Activated naive CD8-positive, alpha-beta T cell treated with anti-CD3 and anti-CD28 coated beads, Interleukin-2, amount 10 ng/mL, durations not matched to agents 7 days and 5 days (primary cell): ENCODE measurements at places on chromosomes 7 and 10. TPM values are rescaled to one million over a fixed set of nuclear protein-coding genes. Genes with fewer than 3 reads are reported as not detected.

DNA sequence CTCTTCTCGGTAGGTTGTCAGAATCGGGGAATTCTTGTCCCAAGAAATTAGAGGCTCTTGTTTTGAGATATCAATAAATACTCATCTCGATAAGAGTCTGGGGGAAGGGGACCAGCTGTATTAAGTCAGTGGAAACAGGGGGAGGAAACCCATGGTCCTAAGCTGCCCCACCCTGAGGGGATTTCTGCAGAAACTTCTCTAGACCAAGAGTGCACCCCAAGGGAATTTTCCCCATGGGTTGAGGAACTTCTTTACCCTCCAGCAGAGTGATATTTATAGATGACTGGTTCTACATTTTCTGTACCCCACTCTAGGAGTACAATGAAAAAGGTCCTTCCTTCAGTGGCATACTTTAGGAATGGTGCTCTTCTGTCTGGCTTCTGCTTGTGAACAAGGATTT is 627.2 kb downstream of the KCNMA1 start:
- no peak overlapping the region for H3K4me3 ChIP-seq
- H3K36me3 ChIP-seq, result no peaks in the 10 kb centered on the region
- H3K4me1 ChIP-seq, result no peaks in the 10 kb centered on the region
- H3K27me3 ChIP-seq, result peaks cover 2% of the 10 kb centered on the region
- no peak for DNase-seq
- H3K27ac ChIP-seq, result no peak overlapping the region

DNA sequence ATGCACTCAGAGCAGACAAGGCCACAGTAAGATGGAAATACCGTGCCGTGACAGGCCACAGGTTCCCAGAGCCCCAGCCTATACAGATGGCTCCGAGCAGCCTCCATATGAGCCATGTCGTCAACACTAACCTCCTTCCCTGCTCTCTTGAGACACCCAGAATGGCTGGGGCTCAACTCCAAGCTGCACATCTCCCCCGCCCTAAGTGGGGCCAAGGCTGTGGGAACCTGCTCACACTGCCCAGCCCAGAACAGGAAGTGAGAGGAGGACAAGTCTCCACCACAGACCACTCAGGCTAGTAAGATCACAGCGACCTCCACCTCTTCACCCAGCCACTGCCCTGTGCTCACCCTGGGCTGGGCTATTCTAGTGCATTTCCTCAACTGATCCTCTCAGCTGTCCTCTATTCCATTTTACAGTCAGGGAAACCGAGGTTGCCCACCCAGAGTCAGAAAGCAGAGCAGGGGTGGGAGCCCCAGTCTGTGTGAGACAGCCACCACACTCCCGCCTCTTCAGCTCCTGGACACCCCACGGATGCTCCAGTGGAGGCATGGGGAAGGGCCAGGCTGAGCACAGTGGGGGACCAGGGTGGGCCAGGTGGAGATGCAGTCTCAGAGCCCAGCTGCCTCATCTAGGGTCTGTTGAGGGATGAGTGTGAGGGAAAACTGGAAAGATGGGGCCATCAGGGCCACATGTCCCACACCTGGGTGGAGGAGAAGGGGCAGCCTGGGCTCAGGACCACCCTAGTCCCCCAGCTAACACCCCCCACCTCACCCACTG is 11.6 kb downstream of the GRID1 start:
- no peak for DNase-seq
- no peaks in the 10 kb centered on the region for H3K4me1 ChIP-seq
- H3K4me3 ChIP-seq, result no peak overlapping the region

- DNase-seq, result no peak
- no peaks in the 10 kb centered on the region for H3K27me3 ChIP-seq
- H3K27ac ChIP-seq, result no peak overlapping the region
- peaks cover 24% of the 10 kb centered on the region for H3K4me1 ChIP-seq
Measured at GRCh38 chr10:28594406-28594805, 61.5 kb downstream of the WAC start.

DNA sequence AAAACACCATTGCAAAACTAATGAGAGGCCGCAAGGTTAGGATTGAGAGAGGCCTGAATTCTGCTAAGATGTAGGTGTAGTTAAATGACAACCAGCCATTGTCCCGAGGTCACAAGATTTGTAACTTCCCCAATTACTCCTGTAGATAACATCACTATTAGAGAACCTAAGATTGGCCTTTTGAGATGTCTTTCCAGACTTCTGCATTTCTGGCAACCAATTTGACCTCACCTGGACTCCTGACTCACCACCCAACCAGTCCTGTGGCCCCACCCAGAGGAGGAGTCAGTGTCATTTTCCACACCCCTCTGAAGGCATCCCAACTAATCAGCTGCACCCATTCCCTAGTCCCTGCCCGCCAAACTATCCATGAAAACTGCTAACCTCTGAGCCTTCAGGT is 115.7 kb downstream of the PRKAG2 start:
- no peak for DNase-seq
- H3K27me3 ChIP-seq, result no peaks in the 10 kb centered on the region
- H3K4me3 ChIP-seq, result no peak overlapping the region
- H3K27ac ChIP-seq, result no peak overlapping the region
- peaks cover 15% of the 10 kb centered on the region for H3K4me1 ChIP-seq

LSM8 gene
- 56.7 TPM for total RNA-seq

CCL24 gene
- not detected for total RNA-seq

DNA sequence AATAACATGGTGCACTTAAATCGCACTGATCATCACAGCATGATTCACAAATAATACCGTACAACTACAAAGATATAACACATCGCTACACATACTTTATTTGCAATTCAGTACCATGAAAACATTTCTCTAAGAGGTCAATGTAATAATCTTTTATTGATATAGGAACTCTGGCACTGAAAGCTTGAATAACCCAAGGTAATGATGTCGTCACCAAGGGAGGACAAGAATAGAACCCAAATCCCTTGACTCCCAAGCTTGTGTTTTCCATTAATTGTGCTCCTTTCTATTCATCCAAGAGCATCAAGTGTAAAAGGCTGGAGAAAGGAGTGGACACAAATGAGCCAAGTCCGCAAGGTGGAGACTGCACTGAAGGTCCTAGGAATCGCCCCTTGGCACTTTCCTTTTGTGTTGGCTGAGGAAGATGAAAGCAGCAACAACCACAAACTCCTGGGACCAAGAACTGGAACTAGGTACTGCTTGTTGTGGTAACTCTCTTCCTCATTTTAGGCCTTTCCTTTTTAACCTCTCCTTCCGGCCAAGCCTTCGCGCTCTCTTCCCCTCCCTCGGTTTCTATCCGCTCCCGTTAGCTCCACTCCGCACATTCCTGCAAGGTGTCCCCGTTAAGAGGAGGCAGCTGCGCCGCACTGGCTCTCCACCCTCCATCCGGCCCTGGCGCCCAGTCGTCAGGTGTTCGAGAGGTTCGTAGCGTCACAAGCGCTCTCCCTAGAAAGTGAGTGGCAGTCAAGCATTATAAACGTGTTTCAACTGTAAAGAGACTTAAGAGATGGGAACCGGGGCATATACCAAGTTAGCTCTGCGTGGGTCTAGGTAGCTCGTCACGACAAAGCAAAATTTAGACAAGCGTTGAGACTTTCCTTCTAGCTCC is 1.0 kb upstream of the CBLL1 start:
- peak overlapping the region; percentile 100 for H3K27ac ChIP-seq
- DNase-seq, result peak; percentile 75
- H3K4me3 ChIP-seq, result peak overlapping the region; percentile 95
- no peaks in the 10 kb centered on the region for H3K27me3 ChIP-seq
- H3K36me3 ChIP-seq, result no peaks in the 10 kb centered on the region

ZFAND4 gene
- 22.3 TPM for total RNA-seq

DNA sequence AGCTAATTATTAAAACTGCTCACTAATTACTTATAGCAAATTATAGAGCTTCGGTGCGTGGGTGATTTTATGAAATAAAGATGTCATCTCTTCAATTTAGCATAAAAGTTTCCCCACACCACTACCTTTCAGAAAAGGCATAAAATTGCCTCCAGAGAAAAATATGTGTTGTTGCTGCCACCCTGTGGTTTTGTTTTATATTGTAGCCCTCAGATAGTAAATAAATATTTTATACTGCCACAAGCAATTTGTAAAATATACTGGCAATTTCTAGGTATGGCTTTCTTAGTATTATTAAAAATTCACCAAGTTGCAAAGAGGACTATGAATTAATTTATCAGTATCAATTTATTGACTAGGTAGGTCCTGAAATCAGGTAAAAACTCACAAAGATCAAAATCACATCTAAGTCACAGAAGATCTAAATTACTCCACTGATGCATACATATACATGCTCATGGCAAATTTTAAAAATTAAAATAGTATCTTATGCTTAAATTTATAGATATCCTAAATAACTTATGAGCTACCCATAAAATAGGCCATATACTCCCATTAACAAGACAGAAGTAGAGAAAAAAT is 26.5 kb downstream of the ASNS start:
- no peaks in the 10 kb centered on the region for H3K27me3 ChIP-seq
- H3K4me3 ChIP-seq, result no peak overlapping the region
- no peak for DNase-seq
- no peaks in the 10 kb centered on the region for H3K4me1 ChIP-seq

ITGA8 gene
- not detected for total RNA-seq

GRCh38 chr10:114943000-114943399 is 5.0 kb downstream of the TRUB1 start:
- no peak overlapping the region for H3K4me3 ChIP-seq
- no peak for DNase-seq
- H3K36me3 ChIP-seq, result peaks cover 8% of the 10 kb centered on the region
- no peak overlapping the region for H3K27ac ChIP-seq
- H3K4me1 ChIP-seq, result peaks cover 17% of the 10 kb centered on the region

GRCh38 chr7:78018641-78019446 is 220.3 kb downstream of the PHTF2 start:
- H3K4me3 ChIP-seq, result peak overlapping the region; percentile 87
- no peak for DNase-seq
- no peaks in the 10 kb centered on the region for H3K36me3 ChIP-seq
- no peak overlapping the region for H3K27ac ChIP-seq
- peaks cover 6% of the 10 kb centered on the region for H3K4me1 ChIP-seq

DNA sequence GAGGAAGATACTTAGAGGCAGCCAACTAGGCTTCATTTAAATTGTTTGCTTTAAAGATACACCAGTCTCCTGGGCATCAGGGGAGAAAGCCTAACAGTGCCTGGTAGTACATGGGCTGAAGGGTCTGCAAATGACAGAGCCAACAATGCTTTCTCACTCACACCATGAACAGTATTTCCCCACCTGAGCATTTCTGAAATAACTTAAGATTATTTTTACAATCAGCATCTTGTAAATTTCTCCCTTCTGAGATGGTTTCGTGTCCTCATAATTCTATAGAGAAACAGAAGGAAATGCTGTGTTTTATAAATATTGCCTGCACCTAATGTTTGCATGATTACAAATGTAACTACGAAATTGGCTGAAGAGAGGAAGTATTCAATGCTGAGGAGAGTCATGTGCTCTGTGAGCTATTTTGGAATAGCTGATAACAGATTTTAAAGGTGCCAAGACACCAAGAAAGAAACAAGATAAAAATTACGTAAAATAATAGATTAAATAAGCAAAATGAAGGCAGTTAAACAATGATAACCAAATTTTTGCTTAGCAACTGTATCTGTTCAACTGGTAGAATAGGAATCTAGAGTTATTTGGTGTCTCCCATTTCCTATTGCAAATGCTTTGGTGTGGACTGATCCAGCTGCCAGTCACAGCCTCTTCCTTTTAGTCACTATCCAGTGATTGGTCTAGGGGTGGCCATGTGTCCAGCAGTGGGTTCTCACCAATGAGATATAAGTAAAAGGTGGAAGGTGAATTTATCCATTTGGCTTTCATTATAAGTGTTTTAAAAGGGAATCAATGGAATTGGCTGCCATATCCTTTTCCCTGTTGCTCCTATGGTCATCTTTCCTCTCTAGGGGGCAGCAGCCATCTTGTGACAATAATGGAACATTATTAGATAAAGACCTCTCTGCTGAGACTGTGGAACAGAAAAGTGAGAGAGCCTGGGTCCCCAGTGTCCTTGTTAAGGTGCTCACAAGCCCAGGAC is 167.9 kb upstream of the SLC26A5 start:
- DNase-seq, result no peak
- no peak overlapping the region for H3K27ac ChIP-seq
- H3K4me3 ChIP-seq, result no peak overlapping the region
- H3K27me3 ChIP-seq, result peaks cover 3% of the 10 kb centered on the region

SLC16A9 gene
- total RNA-seq, result 0.09 TPM

- H3K36me3 ChIP-seq, result no peaks in the 10 kb centered on the region
- H3K27ac ChIP-seq, result no peak overlapping the region
- no peak for DNase-seq
Measured at GRCh38 chr7:43273939-43274719, 161.7 kb downstream of the HECW1 start.

FBXL13 gene
- total RNA-seq, result 1.4 TPM

DNA sequence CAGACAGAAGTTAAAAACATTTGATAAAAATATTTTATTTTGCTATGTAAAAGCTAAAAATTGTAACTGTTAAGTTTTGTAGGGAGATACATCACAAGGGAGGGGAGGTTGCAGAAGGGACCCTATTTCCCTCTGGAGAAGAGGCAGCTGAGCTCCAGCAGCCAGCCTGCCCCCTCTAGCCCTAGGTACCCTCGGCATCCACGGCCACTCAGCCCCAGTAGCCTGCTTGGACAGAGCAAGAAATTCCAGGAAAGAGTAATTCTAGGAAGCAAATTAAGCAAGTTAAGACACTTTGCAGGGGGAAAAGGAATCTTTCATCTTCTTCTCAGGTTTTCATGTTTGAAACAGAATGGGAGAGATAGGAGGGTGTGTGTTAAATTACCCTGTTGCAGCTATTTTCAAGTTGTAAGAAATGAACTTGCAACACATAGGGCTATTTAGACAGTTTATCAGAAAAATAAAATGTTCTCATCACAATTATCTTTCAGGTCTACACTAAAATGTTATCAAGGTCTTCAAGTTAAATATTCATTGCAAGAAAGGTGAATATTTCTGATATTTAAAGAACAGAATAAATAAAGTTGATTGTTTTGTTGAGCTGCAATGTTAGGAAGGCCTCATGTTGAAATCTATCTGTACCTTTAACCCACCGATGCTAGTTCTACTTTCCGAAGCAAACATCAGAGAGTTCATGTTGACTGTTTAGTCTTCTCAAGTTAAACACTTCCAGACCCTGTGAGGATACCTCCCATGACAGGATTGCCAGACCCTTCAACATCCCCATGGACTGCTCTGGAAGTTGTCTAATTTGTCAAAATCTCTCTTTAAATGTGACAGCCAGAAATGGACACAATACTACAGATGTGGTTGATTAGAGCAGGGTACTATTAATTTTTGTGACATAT is 5.5 kb downstream of the SGCE start:
- H3K4me3 ChIP-seq, result no peak overlapping the region
- no peaks in the 10 kb centered on the region for H3K36me3 ChIP-seq
- H3K27me3 ChIP-seq, result peaks cover 53% of the 10 kb centered on the region
- H3K27ac ChIP-seq, result no peak overlapping the region

- no peaks in the 10 kb centered on the region for H3K27me3 ChIP-seq
- no peaks in the 10 kb centered on the region for H3K36me3 ChIP-seq
- no peaks in the 10 kb centered on the region for H3K4me1 ChIP-seq
- no peak overlapping the region for H3K4me3 ChIP-seq
- H3K27ac ChIP-seq, result no peak overlapping the region
Measured at GRCh38 chr7:34165927-34166550, 260.7 kb downstream of the BMPER start.

- no peaks in the 10 kb centered on the region for H3K27me3 ChIP-seq
- no peak overlapping the region for H3K4me3 ChIP-seq
- no peak overlapping the region for H3K27ac ChIP-seq
- no peak for DNase-seq
- H3K36me3 ChIP-seq, result peaks cover 11% of the 10 kb centered on the region
Measured at GRCh38 chr10:112811741-112812551, 138.1 kb upstream of the TCF7L2 start.

- H3K27ac ChIP-seq, result no peak overlapping the region
- no peaks in the 10 kb centered on the region for H3K4me1 ChIP-seq
- H3K27me3 ChIP-seq, result no peaks in the 10 kb centered on the region
- no peak overlapping the region for H3K4me3 ChIP-seq
- no peak for DNase-seq
- no peaks in the 10 kb centered on the region for H3K36me3 ChIP-seq
Measured at GRCh38 chr7:70764701-70765208, 367.2 kb upstream of the GALNT17 start.

STK17A gene
- 106 TPM for total RNA-seq
